ENCODE measurements at places on chromosomes 3 and 15.

- DNase-seq = no peak
Measured at GRCh38 chr15:44670087-44670950, 6.9 kb upstream of the SPG11 start.

GRCh38 chr15:78069052-78069414 is 8.5 kb downstream of the TBC1D2B start:
- no peak for DNase-seq

DNA sequence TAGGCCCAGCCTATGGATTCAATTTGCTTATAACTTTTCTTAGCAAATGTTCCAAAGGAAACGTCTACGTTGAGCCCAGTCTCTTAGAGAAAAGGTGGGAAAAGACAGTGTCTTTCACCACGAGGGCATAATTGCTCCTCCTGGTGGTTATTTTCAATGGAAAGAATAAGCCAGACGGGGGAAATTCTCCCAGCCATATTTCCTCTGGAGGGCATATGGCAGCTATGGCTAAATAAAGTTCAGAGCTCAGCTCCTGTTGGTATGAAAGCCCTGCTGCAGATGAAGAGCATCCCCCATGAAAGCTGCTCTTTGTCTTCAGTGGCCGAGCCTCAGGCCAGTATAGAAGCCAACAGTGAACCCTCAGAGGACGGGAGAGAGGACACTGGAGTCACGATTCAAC is 297.9 kb downstream of the RYR3 start:
- DNase-seq = no peak

GRCh38 chr3:98359993-98360675 is 6.5 kb downstream of the OR5K4 start:
- no peak for DNase-seq

- DNase-seq = no peak
Measured at GRCh38 chr3:119206611-119207511, 33.5 kb downstream of the UPK1B start.

DNA sequence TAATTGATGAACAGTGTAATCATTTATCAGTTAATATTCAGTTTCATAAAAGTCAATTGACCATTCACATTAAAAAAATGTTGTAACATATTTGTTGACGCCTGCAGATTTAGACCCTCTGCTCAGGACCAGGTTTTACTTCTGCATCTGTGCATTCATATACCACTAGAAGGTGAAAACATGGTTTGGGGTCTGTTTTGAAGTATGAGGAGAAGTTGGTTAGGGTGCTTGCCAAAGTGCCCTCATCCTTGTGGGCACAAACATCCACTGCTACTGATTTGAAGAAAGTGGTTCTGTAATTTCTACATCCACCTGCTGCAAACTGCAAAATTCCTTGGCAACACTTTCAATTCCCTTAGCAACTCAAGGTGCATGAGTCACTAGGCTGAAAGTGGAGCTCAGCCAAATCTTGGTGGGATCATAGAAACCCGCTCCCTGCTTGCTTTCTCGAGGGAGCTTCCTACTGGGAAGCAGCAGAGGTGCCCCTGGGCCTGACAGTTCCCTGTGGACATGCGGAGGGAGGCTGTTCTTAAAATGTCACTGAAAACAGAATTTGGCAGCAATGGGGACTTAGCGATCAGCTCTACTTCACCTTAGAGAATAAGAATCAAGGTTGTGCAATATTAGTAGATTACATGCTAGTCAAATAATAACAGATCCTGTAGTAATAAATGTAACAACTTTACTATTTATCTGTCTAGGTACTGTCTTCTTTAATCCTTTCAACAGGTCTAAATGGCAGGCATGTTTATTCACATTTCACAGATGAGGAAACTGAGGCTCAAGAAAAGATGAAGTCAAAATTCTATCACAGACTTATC is 301.0 kb upstream of the TBL1XR1 start:
- DNase-seq = no peak
